T-helper 2 cell (primary cell): ENCODE measurements at places on chromosomes 12 and 14.

DNA sequence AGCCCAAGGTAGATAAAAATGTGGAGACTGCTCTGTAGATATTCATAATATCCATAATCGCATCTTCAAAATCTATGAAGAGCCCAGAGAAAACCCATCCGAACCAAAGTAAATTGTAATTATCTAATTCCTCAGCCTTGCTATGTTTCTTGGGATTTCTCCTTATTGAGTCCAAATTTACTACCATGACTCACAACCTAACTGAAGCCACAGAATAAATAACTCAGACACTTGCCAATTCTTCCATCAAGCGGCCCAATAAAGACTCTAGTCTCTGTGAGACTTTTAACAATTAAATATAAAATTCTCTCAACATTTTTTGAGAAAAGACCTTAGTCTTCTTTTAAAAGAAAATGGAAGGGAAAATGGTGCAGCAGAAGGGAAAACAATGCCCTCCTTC lies 409.8 kb downstream of the DAD1 start:
- no peak for DNase-seq

DNA sequence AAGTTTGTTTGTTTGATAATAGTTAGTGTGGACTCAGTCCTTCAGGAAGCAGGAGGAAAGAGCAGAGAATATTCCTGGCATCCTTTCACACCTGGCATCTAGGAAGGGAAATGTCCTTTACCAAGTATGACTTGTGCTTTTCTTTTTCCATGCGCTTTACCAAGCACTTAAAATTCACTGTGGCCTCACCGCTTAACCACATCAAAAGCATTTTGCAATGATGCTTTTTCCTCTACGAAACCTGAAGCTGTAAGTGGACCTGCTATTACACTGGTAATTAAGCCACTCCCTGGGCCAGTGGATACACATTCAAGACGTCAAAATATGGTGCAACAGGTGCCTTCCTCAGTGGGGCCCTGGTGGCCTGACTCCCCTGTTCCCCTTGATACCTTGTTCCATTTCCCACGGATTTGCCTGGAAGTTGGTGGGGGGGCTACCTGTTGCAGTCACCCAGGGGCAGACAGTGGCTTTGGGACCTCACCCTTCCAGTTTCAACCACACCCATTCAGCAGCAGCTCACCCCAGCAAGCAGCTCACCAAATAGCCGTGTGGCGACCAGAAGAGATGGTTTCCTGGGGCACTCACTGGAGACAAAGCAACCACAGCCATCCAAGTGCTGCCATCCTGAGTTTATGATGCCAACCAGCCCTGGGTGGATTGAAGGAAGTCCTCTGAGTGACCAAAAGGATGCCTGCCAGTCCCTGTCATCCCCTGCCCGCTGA lies 14.2 kb upstream of the FZD10 start:
- DNase-seq, result peak; percentile 13

GRCh38 chr12:1966561-1967226 lies 37.6 kb downstream of the DCP1B start:
- DNase-seq, result no peak

GRCh38 chr12:74317078-74317601 lies 220.5 kb upstream of the ATXN7L3B start:
- DNase-seq, result no peak

DNA sequence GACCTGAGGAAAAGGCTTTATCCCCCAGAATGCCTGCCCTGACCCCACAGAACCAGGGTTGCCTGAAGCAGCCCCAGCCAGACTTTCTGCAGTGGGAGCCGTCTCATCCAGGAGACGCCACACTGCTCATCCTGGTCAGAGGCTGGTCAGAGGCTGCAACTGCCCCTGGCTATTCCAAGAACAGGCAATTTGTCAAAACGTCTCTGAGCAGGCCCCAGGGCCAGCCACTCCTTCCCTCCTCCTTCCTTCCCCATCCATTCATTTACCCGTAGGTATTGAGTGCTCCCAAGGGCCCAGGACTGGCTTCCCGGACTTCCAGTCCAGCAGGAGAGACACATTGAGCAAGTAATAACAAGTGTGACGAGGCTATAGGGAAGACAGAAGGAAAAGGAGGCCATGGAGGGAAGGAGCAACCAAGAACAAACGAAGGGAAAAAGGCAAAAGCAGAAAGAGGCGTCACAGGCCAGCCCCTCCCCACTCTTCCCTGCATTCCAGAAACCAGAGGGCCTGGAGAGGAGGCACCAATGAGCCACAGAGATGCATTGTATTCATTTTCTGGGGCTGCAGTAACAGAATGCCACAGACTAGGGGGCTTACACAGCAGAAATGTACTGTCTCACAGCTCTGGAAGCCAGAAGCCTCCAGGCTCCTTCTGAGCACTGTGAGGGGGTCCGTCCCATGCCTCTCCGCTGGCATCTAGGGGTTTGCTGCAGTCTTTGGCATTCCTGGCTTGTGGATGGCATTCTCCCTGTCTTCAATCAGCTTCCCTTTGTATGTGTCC lies 21.0 kb upstream of the CD9 start:
- no peak for DNase-seq

DNA sequence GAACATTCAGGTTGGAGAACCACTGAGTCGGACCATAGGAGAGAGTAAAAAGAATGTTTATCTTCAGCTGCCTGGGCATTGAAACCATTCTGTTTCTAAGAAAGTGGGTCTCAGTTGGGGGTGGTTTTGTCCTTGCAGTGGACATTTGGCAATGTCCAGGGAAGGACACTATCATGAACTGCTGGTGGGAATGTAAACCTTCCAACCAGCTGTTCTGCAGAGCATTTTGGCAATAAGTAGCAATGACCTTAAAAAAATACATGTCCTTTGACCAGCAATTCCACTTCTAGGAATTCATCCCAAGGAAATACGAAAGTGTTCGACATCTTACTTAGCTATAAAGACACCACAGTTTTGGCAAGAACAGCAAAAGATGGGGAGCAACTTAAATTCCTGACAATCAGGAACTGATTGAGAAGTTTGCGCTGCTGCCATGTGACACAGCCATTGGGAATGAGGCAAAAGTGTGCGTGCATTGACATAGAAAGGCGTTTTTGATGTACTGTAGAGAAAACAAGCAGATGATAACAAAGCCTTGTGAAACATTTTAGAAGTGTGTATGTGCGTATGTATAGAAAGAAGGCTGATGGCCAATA lies 82.9 kb upstream of the MAP1LC3B2 start:
- no peak for DNase-seq

GRCh38 chr14:99173506-99173905 lies 98.5 kb downstream of the BCL11B start:
- no peak for DNase-seq

- DNase-seq, result no peak
These were observed 360.8 kb downstream of the PDZRN4 start for GRCh38 chr12:41548926-41549325.

GRCh38 chr12:111597831-111598636 lies 1.1 kb downstream of the ATXN2 start:
- DNase-seq, result peak; percentile 12

DNA sequence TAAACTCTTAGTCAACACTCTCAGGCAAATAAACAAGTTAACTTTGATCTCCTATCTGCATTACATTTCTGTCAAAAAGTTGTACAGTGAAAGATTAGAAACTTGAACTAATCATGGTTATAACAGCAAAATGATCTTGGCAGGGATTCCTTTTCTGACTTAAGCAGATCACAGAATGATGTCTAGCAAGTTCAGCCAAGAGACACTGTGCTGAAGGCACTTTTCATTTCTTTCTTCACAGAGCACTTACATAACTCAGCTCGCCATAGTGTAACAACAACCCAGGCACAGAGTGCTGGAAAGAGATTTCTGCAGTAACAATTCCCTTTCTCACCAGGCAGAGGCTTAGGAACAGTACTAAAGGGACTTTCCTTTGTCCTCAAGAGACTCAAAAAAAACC lies 19.6 kb upstream of the CSRP2 start:
- DNase-seq, result no peak
